LHCN-M2 (cell line): ENCODE measurements at places on chromosomes 2 and 18. TPM values are rescaled to one million over a fixed set of nuclear protein-coding genes. Genes with fewer than 3 reads are reported as not detected.

The ZNF24 gene
- total RNA-seq: 28.0 and 33.3 TPM in 2 replicates

The CPS1 gene
- 30.8 and 36.4 TPM in 2 replicates for total RNA-seq

The FZD7 gene
- total RNA-seq: 13.5 and 14.5 TPM in 2 replicates

The BOK gene
- 67.3 and 69.6 TPM in 2 replicates for total RNA-seq

The ZAP70 gene
- total RNA-seq: 0.40 TPM in 1 of 2 replicates, not detected in the other

The PUM2 gene
- total RNA-seq: 21.2 and 27.4 TPM in 2 replicates

The CABLES1 gene
- total RNA-seq: 7.1 and 8.3 TPM in 2 replicates

The CCDC68 gene
- total RNA-seq: 0.34 and 1.1 TPM in 2 replicates

DNA sequence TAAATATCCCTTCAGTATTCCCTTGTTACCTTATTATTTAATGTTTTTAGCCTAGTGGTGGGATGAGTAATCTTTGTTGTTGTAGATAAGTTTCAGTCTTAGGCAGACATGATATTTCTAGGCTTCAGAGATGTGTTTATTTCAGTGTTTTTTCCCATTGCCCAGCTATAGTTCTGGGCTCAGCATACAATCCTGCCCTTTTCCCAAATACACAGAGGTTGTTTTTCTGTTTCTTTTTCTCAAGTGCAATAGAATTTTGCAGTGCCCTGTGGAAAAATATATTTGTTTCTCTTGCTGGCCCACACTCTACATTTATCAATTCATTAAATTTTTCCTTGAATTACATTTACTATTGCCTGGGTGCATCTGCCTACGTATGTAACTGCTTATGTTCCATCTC, 321.8 kb downstream of the KCNJ3 start:
- DNase-seq: no peak

DNA sequence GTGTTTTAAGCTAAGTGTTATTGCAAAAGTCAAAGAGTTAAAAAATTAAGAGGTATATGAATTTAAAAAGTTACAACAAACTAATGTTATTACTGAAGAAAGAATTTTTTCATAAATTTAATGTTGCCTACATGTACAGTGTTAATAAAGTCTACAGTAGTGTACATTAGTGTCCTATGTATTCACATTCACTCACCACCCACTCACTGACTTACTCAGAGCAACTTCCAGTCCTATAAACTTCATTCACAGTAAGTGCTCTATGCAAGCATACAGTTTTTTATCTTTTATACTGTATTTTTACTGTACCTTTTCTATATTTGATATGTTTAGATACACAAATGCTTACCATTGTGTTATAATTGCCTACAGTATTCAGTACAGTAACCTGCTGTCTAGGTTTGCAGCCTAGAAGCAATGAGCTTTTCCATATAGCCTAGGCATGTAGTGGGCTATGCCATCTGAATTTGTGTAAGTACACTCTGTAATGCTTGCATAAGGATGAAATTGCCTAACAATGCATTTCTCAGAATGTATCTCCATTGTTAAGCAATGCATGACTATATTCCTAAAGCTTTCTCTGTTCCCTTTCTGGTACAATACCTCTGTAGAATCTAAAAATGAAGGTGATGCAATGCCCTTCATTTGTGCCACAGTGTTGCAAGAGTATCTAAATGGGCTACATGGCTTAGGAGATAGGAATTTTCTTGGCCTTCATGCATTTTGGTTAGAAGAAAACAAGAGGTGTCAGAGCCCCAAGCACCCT, 370.8 kb upstream of the NT5C1B start:
- DNase-seq: peak; percentile 32

- DNase-seq: no peak
Observed at GRCh38 chr2:120972286-120972685, 236.6 kb downstream of the GLI2 start.

DNA sequence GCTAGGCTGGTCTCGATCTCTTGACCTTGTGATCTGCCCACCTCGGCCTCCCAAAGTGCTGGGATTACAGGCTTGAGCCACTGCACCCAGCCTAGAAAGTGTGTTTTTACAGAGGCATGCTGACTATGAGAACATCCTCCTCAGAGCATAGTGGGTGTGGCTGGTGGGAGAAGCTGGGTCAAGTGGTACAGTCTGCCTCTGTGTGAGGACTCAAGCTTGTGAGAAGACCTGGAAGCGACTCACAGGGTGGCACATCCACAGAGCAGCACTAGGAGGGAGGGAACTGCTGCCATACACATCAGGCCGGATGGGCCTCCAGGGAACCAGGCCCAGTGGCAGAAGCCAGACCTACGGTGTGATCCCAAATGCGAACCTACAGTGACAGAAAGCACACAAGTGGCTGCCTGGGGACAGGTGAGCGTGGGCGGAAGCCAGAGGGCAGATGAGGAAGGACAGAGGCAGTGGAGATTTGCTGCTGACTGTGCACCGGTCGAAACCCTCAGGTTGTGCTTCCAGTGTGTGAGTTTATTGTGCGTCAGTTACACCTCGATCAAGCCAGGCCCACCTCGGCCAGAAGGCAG, 8.9 kb downstream of the ARHGEF4 start:
- no peak for DNase-seq

DNA sequence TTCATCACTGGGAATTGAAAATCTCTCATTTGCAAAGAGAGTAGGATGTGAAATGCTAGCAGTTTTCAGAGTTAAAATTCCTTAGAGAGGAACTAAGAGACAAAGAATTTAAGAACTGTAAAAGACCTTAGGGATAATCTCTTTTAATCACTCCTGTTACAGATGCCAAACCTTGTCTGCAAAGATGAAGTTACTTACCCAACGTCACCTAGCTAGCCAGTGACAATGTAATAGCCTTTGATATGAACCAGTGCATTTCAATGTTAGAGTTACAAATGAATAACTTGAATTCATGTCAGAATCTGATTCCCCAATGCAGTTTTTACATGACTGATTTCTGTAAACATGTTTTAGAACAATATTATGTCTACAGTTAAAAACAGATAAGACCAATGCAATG, 190.1 kb downstream of the LRP1B start:
- DNase-seq: no peak

DNA sequence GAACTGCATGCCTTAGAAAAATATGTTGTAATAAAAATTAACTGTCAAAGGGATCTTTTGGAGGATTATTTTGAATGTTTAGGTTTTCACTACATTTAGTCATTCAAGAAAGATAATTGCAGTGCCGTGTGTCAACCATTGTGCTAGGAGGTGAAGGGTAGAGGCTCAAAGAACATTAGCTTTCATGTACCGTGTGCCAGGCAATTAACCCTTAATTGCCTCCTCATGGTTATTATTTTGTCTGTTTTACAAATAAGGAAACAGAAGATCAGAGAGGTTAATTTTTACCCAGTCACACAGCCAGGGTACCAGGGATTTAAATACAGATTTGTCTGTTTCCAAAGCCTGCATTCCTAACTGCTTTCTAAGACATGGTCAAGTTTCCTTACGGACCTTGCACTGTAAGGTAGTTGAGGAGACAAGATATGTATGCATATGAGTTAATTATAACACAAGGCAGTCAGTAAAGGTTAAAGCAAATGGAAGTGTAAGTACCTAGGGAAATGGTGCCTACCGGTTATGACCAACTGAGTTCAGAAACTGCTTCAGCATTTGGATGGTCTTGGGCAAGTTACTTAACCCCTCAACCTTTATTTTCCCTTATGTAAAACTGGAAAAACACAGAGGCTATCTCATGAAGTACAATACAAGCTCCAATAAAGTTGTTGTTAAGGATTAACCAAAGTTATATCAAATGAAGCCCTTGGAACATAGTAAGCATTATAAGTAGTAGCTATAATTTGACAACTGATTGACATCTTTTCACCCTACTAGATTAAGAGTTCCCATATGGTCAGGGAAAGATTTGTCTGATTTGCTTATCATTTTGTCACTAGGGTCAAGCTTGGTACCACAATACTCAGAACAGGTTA, 434.9 kb downstream of the MBD2 start:
- DNase-seq: no peak

- peak; percentile 71 for DNase-seq
Observed at GRCh38 chr2:144086965-144087364, 433.0 kb downstream of the ZEB2 start.

- DNase-seq: no peak
Observed at GRCh38 chr2:216942016-216942415, 82.2 kb upstream of the TNP1 start.

- peak; percentile 30 for DNase-seq
Observed at GRCh38 chr2:110807522-110807921, 75.1 kb downstream of the ACOXL start.

DNA sequence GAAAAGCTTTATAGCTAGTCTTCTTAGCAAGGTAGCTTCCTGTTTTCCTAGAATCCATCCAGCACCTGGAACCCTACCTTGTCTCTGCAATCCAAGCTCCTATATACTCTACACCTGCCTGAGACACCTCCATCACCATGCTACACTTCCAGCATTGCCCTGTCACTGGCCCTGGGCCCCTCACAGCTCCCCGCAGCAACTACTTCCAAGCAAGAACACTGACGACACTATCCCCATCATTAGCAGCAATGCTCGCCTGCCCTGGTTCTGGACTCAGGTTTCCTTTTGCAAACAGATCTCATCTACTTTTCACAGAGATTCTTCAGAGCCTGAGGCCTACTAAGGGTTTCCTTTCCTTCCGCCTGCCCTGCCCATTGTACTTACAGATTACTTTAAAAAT, 121.1 kb downstream of the DTNB start:
- DNase-seq: no peak

GRCh38 chr2:187499941-187500532, 52.0 kb upstream of the CALCRL start:
- peak; percentile 69 for DNase-seq

- peak; percentile 60 for DNase-seq
Observed at GRCh38 chr2:28649481-28650265, 102.0 kb upstream of the PPP1CB start.

- no peak for DNase-seq
Observed at GRCh38 chr18:3924455-3924854, 474.5 kb downstream of the TGIF1 start.

GRCh38 chr2:43026426-43027096, 199.8 kb downstream of the ZFP36L2 start:
- no peak for DNase-seq

- no peak for DNase-seq
Observed at GRCh38 chr2:238099714-238100048, 459 bp upstream of the ESPNL start.

DNA sequence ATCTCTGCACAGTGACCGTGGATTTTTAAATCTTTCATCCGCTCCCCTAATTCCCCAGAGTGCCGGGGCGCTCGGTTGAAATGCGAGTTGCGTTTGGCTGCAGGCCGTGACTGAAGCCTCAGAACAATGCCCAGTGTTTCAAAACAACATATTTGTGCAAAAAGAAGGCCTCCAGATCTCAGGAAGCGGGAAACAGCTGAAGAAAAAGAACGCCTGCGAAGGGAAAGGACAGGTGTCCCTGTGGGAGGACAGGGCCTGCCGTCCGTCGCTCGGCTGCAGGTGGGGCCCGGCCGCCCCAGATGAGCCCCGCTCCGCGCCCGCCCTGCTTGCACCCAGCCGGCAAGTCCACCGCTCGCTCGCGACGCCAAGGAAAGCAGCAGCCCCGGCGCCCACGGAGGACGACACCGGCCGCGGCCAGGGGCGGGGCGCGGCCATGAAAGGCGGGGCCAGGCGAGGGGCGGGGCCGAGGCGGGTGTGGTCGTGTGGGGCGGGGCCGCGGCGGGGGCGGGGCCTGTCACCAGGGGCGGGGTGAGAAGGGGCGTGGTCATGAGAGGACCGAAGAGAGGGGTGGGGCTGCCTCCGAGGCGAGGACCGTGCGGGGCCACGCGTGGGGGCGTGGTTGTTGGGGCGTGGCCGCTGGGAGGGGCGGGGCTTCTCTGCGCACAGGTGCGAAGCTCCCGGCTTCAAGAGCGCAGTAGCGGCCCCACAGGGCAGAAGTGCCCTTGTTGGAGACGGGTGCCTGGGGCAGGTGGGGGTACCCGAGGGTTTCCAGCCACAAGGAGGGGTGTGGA, 17.6 kb upstream of the BOK start:
- peak; percentile 59 for DNase-seq

DNA sequence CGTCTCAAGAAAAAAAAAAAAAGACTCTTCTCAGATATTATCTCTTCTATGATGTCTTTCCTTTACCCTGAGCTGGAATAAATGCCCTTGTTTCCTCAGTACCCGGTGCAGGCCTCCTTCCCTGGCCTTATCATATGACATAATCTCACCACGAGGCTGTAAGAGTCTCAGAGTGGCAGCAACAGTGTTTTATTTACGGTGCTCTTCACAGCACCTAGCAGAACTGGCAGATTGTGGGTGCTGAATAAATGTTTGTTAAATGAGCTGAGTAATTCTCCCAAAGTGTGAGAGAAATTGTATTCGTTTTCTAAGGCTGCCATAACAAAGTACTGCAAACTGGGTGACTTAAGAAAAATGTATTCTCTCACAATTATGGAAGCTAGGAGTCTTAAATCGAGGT, 82.8 kb upstream of the CD28 start:
- DNase-seq: peak; percentile 38

DNA sequence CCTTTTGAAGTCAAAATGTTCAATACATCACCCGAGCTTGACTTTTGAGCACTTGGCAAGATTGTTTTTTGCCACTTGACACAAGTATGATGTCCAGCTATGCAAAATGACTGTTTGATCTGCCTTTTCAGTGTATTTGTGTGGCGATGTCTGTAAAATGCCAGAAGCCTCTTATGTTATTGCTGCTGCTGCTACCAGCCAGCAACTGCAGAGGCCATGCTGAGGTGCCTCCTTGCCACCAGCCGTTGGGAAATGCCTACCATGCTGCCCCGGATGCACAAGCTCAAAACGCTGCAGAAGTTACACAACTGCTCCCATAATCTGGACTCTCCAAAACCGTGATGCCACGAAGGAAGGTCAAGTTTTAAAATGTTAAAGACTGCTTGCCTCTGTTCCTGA, 80.3 kb downstream of the RTN4 start:
- no peak for DNase-seq

DNA sequence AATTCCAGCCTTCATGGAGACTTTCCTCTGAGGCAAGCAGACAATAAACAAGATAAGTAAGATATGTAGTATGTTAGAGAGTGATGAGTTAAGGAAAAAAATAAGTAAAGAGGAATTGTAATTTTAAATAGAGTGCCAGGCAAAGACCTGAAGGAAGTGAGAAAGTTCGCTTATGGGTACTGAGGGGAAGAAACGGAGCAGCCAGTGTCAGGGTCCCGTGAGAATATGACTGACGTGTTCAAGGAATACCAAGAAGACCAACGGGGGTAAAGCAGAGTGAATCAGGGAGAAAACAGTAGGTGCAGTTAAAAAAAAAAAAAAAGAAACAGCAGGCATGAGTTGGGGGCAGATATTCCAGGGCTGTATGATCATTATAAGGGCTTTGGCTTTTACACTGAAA, 45.1 kb downstream of the ARHGEF33 start:
- no peak for DNase-seq

GRCh38 chr2:53715568-53715967, 52.0 kb upstream of the CHAC2 start:
- DNase-seq: peak; percentile 6

DNA sequence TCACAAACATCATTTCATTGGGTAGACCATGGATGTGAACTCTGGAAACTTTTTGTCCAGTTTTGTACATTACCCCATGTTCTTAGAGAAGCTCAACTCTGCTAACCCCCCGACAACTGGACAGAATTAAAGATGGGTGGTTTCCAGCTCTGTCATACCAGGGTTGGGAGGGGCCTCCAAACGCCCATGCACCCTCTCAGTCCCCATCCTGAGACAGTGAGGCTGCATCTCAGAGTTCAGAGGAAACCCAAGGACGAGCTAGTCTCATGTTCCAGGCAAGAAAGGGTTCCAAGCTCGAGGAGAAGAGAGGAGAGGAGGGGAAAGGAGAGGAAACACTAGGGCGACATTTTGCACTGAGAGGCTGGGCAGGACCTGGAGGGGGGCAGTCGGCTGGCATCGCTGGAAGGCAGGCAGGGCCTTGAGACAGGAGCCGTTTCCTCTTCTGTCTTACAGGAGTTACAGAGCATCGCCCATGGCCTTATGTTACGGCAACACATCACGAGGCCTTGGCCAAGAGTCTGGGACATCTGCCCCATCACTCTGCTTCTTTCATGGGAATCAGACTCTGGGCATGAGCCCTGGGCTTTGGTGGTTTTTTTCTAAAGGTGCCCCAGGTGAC, 16.4 kb downstream of the MAL start:
- DNase-seq: no peak
